ENCODE measurements at places on chromosomes 2 and 18. TPM values are rescaled to one million over a fixed set of nuclear protein-coding genes. Genes with fewer than 3 reads are reported as not detected.

GRCh38 chr2:10911291-10912075 is at the start of gene KCNF1:
Gene KCNF1, plus strand, starts transcription at chr2:10911934. Its CDS starts 493 bp downstream, at chr2:10912427.
- no peak for DNase-seq

DNA sequence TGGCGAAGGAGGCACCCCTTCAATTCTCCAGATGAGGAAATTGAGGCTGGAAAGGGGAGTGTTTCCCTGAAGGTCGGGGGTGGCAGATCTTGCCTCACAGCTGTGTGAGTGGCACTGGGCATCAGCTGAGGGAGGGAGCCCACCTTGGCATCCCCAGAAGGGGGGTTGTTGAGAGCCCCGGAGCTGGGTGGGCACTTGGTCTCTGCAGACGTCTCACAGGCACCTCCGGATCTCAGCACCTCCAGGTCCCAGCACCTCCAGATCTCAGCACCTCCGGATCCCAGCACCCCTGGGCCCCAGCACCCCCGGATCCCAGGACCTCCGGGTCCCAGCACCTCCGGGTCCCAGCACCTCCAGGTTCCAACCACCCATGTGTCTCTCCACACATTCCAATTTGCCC is 137.9 kb downstream of the NFATC1 start:
- DNase-seq = no peak

DNA sequence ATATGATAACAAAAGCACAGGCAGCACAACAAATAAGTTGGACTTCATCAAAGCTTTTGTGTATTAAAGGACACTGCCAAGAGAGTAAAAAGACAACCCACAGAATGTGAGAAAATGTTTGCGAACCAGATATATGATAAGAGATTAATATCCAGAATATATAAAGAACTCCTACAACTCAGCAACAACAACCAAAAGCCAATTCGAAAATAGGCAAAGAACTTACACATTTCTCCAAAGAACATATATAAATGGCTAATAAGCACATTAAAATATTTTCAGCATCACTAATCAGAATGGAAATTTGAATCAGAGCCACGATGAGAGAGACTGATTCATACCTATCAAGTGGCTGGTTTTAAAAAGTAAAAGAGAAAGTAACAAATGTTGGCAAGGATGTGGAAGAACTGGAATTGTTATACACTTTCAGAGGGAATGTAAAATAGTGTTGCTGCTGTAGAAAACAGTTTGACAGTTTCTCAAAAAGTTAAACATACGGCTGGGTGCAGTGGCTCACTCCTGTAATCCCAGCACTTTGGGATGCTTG is 25.2 kb downstream of the EPB41L5 start:
- DNase-seq = no peak

DNA sequence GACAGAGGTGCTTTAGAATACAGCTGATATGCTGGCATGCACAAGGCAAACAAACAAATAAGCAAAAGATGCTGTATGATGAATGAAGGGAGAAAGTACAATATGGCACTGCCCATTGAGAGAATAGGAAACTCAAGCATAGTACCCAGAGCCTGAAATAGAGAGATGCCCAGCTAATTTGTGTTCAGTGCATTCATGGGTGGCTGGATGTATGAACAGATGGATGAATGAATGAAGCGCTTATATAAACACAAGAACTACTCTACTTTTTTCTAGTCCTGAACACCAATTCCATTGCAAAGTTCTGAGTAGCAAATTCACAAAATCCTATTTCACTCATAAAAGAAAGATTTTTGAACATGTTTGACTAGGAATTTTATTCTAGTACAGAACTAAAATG is 756.3 kb downstream of the SATB2 start:
- no peak for DNase-seq

DNA sequence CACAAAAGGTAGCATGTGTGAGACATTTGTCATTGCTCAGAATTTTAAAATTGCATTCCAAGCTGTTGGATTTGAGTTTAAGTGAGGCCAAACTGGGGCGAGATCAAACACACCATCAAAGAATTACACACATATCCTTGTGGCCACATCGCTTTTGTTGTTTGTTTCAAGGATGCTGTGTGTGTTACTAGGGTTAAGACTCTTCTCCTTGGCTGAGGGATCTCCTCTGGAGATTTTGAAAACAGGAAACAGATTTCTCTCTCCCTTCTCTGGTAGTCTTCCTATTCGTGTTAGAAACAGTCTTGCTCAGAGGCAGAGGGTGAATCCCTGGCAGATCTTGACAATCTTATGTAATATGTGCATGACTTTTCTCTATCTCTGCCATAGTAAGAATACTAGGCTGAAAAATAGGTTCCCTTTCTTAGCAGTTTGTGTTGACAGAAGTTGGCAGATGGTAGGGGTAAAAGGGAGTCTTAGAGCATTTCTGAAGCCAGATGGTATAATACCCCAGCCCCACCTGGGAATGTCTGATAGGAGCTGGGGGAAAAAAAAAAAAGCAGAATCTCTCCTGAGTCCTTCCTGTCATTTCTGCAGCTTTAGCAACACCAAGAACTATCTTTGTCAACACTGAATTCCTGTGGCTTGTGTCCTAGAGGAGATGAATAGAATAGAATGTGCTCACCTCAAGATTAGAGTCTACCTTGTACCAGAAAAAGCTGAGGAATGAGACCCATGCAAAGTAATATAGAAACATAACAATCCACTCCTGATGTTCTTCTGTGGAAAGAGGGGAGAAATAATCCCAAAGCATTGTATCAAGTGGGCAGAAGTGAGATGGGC is 101.8 kb downstream of the XRCC5 start:
- no peak for DNase-seq

- DNase-seq = no peak
Observed at GRCh38 chr2:197805715-197806633, 1.6 kb downstream of the PLCL1 start.

- DNase-seq = no peak
Observed at GRCh38 chr2:18050001-18050400, 171.5 kb downstream of the KCNS3 start.

- DNase-seq = no peak
Observed at GRCh38 chr2:30756971-30757370, 50.3 kb downstream of the CAPN13 start.

DNA sequence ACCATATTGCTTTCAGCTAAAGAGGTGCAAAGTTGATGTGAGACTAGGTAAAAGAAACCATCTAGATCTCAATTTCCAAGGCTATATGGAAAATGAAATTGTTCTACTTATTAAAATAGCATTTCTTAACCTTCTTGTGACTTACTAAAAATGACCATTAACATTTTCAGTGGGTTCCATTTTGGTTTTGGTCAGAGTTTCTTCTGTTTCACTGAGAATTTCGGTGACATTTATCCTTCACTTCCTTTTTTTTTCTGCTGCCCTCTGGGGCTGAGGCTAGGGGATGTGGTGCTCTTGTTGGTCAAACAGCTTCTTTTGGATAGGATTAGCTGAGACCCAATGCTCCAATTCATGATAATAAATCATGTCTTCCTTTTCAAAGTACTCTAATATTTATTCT is 44.3 kb upstream of the REL start:
- no peak for DNase-seq

- no peak for DNase-seq
Observed at GRCh38 chr2:176098366-176099158, 1.0 kb upstream of the HOXD12 start.

DNA sequence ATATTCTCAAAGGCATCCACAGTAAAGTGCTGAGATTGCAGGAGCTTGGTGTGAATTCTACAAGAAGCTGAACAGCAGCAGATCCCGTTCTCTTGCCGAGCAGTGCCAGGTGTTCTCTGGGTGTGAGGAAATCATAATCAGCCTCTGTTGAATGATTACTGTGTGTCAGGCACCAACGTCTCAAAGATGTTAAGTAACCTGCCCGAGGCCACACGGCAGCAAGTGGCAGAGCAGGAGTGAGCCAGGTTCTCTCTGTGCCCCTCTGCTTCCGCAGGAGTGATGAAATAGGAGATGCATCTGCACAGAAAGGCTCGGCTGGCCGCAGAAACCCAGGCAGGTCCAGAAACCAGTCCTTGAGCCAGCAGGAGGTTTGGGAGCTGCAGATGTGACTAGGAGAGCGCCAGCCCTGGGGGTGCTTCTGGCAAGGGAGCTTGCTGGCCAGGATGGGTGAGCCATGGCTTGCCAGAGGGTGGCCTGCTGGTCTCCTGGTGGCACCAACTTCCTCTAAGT is 68.4 kb downstream of the COPS7B start:
- DNase-seq = no peak

DNA sequence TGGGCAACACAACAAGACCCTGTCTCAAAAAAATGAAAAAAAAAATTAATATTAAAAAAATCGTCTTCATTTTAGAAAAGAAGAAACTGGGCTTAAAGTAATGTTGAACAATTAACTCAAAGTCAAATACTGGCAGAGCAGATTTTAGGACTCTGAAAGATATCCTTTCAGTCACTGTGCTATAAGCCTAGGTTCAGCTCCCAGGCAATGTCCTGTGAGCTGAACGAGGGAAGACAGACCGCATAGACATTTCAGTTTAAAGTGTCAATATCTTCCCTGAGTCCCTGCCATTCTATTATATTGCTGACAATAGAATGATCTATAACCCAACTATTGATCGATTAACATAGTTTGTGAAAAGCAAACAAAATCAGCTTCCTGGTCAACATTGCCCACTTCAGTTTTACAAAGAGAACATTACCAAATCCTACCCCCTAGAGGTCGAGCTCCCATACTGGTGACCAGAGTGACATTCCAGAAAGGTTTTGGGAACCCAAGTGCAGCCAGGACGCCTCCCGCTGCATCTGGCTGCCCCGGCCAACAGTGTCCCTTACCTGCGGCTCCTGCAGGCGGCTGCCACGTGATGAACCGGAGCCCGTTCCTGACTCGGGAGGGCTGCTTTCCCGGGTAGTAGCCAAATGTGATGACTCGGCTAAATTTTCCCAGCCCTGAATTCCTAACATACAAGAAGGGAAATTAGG is 639 bp downstream of the MRO start:
- no peak for DNase-seq

- DNase-seq = no peak
Observed at GRCh38 chr2:241777686-241778627, 1.3 kb downstream of the GAL3ST2 start.

GRCh38 chr2:201411421-201411820 is 39.8 kb downstream of the TRAK2 start:
- no peak for DNase-seq

DNA sequence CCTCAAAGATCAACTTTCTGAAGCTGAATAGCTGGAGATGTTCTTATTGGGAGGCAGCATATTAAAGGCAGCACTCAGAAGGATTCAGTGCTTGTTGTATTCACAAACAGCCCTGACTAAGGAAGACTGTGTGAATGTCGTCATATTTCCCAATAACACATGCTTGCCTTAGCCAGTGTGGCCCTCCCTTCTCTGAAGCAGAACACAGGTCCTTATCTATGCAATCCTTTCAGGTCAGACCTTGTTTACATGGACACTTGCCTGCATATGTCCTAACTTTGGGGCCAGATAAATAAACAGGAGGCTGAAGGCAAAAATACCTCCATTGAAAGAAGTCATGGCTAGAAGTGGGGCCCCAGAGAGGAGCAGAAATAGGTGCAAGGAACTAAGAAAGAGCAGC is 97.2 kb downstream of the SLC4A3 start:
- DNase-seq = no peak

DNA sequence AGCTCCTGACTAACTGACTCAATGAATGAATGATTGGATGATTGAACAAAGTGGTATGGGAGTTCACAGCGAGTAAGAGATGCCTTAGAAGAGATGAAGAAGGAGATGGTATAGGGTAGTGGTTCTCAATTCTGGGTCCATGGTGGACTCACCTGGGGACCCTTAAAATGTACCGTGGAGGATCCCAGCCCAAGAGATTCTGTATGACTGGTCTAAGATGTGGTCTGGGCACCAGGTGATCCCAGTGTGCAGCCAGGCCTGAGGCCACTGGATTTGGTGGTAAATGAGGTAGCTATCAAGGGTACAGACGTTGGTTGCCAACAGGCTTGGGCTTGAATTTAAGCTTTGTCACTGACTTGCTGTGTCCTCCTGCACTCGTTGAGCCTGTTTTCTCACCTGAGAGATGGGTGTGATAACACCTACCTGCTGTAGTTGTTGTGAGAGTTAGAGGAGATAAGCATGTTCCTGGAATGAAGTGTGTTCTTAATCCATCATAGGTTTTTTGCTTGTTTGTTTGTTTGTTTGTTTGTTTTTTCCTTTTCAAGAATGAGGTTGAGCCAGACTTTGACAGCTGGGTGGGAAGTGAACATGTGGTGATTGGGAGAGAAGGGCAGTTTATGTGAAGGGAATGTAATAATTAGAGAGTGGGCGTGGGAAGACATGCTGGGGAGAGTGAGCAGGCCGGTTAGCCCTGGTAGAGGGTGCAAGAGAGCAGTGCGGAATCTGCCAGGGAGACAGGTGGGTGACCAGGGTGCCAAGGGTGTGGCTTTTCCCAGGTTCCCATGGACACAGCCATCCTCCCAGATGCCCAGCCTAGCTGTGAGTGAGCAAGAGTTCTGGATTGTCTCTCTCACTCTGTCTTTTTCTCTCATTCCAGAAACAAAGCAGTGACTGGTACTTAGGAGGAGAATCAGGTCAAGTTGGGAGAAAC is 31.4 kb upstream of the IL1B start:
- no peak for DNase-seq

- no peak for DNase-seq
Observed at GRCh38 chr18:46712406-46712805, 44.4 kb downstream of the ST8SIA5 start.

GRCh38 chr2:38835990-38836389 is 39.7 kb downstream of the DHX57 start:
- DNase-seq = no peak

DNA sequence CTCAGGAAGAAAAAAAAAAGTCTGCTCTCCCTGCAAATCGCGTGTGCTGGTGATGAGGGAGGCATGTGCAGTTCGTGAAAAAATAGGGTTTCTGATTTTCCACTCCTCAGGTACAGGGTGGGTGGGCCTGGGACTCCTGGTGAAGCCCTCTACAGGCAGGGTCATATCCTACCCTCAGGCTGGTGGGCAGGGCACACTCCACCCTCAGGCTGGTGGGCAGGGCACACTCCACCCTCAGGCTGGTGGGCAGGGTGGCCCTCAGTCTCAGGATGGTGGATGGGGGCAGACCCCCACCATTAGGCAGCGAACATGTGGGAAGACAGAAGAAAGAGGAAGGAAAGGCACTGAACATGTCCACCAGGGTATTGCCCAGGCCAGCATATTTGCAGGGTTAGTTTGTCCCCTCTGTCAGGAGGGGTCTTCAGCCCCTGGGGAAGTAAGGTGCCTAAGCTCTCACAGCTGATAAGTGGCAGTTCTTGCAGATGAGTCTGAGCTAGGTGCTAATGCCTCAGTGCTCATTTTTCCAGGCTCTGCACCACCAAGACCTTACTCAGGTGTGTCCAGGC is 95.2 kb upstream of the RAB6C start:
- DNase-seq = no peak

SANBR gene
- 5.2 TPM for total RNA-seq

EPC2 gene
- total RNA-seq = 58.4 TPM

APLF gene
- total RNA-seq = 5.1 TPM

MALT1 gene
- total RNA-seq = 59.1 TPM

RBM44 gene
- total RNA-seq = 2.8 TPM

HOXD3 gene
- not detected for total RNA-seq

NT5C1B gene
- total RNA-seq = not detected

KHK gene
- 9.1 TPM for total RNA-seq

ASNSD1 gene
- total RNA-seq = 43.8 TPM

SLC25A12 gene
- total RNA-seq = 11.7 TPM

UGT1A4 gene
- total RNA-seq = not detected

Measured in T-cell (primary cell).